ENCODE measurements at places on chromosomes 11 and 22. TPM values are rescaled to one million over a fixed set of nuclear protein-coding genes. Genes with fewer than 3 reads are reported as not detected.

TRIM29 gene
- total RNA-seq = 33.2 TPM

GRCh38 chr22:46590334-46590733, 29.9 kb upstream of the GRAMD4 start:
- DNase-seq = no peak

GRCh38 chr22:46263216-46263590, at the start of gene PKDREJ:
PKDREJ (minus strand) TSS chr22:46263343; CDS start chr22:46263322, 21 bp downstream.
- DNase-seq = no peak

MMP8 gene
- 2.3 TPM for total RNA-seq

CST6 gene
- total RNA-seq = 0.80 TPM

CLCF1 gene
- 7.5 TPM for total RNA-seq

IL17REL gene
- total RNA-seq = not detected

ZP1 gene
- 0.85 TPM for total RNA-seq

MS4A15 gene
- total RNA-seq = not detected

DNA sequence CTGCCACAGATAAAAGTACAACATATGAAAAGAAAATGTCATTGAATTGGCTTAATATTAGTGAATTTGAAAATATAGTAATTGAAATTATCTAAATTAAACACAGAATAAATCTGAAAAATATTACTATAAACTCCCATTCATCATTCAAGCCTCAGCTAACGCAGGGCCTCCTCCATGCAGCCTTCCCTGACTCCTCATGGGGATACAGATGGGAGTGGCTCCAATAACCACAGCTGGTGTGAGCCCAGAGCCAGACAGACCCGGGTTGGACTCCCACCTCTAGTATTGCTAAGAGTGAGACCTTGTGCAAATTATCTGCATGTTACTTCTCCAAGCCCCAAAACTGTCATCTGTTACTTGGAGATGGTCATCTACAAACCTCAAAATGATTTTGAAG, 44.9 kb downstream of the CSF2RB start:
- no peak for DNase-seq

DNA sequence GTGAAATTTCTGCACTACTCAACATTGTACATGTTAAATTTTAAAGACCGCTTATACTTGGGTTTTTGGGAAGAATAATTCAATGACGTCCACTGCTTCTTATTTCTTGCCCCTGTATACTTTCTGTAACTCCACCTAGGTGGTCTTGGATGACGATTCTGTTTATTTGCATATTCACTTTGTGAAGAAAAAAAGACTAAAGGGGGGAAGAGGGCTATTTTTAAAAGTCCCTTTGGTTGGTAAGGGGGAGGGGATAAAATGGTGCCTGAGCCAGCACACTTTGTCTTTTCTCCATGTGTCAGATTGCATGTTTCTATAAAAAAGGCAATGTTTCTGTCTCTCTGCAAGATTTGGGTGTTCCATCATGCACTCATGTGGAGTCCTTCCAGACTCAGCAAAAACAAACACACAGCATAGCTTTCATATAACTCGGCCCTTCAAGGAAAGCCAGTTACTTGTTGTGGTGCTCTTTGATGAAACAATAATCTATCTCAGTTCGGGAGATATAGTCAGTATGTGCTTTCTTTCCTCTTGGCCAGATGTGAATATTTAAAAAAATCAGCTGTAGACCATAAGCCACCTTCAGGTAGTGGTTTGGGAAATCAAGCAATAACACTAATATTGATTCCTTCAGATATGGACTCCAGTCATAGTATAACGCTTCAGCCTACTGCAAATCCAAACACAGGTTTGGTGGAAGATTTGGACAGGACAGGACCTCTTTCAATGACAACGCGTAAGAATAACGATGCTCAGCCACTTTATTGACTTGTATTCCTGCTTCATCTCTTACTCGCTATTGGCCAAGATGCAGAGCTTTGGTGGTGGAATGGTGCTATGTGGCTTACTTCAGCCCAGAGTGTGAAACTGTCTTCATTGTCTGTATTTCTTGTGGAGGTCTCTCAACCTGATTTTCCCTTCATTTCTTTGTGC, 68.8 kb downstream of the CD44 start:
- DNase-seq = no peak

- no peak for DNase-seq
These were observed 539 bp downstream of the SIRT3 start for GRCh38 chr11:235609-235996.

DNA sequence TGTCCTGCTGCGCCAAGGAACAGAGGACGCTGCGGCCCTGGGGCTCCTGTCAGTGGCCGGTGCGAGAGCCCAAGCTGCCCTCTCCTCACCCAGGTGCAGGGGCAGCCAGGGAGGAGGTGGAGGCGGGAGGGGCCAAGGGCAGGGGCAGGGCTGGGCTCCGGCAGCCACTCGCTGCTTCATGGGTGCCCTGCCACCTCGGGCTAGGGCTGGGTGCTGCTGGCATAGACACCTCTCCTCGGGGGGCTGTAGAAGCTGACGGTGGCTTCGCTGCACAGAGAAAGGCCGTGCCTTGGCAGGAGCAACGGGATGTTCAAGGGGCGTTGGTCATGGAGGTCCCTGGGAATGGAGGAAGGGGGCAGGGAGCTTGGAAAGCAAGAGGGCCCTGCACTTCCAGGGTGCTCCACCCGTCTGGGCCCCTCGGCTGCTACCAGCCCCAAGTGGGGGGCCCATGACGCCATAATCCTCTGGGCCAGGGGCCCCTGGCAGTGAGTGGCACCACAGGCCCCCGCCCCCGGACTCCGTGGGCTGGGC, 1.6 kb upstream of the TBX1 start:
- DNase-seq = no peak

GRCh38 chr11:91396236-91397133, 828.1 kb upstream of the FAT3 start:
- DNase-seq = no peak

RASGRP2 gene
- total RNA-seq = 39.7 TPM

NOX4 gene
- 16.0 TPM for total RNA-seq

ST14 gene
- total RNA-seq = 2.8 TPM

DNA sequence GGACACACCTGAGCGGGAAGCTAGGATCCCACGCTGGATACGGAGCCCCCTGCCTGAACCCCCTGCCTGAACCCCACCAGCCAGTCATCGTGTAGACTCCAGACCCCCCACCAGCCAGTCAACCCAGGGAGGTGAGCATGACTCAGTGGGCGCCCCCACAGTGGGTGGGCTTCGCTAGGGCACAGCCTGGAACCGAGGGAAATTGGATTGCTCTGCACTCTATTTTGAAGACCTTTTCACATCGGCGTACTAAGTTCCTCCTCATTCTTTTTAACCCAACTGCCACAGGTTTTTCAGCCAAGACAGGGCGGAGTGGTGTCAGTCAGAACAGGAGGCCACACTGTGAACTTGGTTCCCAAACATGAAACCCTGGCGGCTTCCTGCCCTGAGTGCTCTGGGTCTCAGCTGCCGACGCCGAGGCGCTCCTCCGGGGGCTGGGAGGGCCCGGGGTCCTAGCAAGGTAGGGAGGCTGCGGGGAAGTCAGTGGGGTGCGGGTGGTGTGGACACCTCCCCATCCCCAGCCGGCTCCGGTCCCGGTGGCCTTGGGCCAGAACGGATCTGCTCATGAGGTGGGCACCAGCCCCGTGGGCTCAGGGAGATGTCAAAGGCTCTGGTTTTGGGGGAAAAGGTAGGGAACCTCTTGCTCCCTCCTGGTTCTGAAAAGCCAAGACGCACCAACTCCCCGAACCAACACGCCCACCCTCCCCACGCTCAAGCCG, 57.0 kb downstream of the BRD1 start:
- no peak for DNase-seq

- no peak for DNase-seq
These were observed 142.8 kb downstream of the COMMD9 start for GRCh38 chr11:36146437-36146836.

Data from sciatic nerve (tissue), 2 donors.